ENCODE measurements at places on chromosomes 13 and 19.

DNA sequence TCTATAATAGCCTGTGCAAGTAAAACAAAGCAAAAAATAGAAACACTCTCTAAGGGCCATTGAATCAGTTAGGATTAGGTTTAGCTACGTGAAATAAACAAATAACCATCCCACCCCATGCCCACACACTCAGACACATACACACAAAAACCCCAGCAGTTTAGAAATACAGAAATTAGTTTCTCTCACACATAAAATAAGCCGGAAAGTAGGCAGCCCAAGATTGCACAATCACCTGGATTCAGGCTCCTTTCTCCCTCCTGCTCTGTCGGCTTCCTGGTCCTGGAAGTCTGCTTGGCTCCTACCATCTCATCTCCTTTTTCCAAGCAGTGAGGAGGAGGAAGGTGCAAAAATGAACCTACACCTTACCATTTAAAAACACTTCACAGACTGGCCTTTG, 22.6 kb upstream of the USP12 start:
- DNase-seq = no peak

DNA sequence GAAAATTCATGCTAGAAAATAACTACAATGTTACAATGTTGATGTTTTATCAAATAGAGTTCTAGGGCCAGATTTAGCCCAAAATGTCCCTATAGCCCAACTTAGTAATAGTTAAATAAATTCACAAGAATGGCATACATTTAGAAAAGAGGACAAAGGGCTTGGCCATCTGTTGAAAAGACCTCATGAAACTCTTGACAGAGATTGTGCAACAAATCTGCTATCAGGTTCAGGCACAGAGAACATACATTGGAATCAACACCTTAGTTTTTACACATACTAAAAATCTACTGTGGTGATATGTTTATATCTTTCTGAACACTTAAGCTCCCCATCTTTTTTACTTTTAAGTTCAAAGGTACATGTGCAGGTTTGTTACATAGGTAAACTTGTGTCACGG, 298.3 kb upstream of the DACH1 start:
- DNase-seq = no peak

- no peak for DNase-seq
Measured at GRCh38 chr13:112741835-112742570, 52.2 kb downstream of the ATP11A start.

DNA sequence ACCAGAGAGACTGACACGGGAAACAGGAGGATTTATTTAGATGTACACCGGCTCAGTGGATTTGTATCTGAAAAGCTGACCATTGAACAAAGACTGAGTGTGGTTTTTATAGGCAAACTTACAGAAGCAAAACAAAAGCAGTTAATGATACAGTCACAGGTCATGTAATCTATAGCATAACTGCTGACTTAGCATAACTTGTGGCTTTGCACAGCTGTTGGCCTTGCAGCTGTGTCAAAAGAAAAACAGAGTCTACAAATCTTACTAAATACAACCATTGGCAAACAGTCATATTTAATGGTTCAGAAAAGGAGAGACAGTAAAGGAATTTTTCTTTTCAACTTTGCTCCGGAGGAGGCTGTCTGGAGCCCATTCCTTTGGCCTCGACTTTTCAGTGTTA, 2.3 kb upstream of the ILF3 start:
- DNase-seq = no peak

- DNase-seq = peak; percentile 13
Measured at GRCh38 chr13:20206065-20206697, 13.4 kb upstream of the GJB2 start.

DNA sequence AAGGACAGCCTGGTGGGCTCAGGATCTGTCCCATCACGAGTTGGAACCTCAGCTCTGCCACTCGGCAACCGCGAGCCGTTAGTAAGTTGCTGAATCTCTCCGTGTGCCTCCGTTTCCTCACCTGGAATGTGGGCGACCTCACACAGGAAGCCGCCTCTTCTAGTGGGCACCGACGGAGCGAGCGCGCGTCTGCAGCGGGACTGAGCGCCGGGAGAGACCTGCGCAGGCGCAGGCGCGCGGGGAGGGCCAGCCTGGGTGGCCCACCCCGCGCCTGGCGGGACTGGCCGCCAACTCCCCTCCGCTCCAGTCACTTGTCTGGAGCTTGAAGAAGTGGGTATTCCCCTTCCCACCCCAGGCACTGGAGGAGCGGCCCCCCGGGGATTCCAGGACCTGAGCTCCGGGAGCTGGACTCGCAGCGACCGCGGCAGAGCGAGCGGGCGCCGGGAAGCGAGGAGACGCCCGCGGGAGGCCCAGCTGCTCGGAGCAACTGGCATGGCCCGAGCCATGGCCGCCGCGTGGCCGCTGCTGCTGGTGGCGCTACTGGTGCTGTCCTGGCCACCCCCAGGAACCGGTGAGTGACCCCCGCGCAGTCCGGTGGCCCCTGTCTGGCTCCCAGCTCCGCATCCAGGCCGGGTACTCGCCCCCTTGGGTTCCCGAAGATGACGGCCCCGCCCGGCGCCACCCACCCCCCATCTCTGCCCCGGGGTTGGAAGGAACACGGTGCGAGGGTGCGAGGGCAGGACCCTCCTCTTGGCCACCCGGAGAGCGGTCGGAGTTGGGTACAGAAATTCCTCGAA, at the start of gene PVR:
Gene PVR, plus strand, starts transcription at position 306 of the 797 bp plus-strand sequence. Its CDS starts 187 bp downstream, at position 493.
- DNase-seq = peak; percentile 82

Data from GM13976 (cell line).